Fibroblast of upper back skin (primary cell): ENCODE measurements at places on chromosomes 1 and 21.

- DNase-seq: no peak
Measured at GRCh38 chr1:211619033-211619996, 40.4 kb upstream of the SLC30A1 start.

GRCh38 chr1:178864326-178864725 lies 6.6 kb downstream of the ANGPTL1 start:
- DNase-seq: no peak

DNA sequence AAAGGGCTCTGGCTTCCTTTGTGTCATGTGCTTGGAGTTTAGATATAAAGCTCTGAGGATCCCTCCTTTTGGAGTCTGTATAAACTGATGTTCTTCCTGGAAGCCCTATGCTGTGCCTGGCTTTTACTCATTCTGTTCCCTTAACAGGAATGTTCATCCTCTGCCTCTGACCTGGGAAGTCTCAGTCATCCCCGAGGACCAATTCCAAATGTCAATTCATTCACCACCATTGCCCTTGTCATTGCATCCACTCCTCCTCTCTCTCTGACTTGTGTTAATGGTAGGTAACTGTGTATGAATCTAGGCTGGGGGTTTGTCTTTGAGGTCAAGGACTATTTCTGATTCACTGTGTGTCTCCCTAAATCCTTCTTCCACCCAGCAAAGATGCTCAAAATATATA lies 204.2 kb upstream of the CAMK1G start:
- DNase-seq: no peak

- no peak for DNase-seq
Measured at GRCh38 chr1:224192082-224192788, 9.2 kb downstream of the DEGS1 start.

DNA sequence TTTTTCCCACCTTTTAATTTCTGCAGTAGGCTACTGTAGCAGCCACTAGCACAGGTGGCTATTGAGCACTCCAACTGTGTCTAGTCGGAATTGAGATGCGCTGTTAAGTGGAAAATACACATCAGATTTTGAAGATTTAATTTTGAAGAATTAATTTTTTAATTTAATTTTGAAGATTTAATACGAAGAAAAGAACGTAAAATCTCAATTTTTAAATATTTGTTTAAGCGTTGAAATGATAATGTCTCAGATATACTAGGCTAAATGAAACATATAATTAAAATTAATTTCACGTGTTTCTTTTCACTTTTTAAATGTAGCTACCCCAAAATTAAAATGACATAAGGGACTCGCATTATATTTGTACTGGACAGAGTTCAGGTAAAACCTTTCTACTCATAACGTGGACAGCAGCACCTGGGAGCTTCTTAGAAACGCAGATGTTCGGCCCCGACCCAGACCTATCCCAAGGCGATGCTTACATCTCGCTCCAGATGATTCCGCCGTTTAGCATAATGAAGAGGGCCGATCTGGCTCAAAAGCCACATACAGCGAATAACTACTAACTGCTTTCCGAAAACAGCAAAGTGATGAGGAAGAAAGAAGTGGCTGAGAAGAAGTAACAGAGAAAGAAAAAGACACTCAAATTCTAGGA lies 717 bp downstream of the CRYZL1 start:
- DNase-seq: peak; percentile 10

- DNase-seq: no peak
Measured at GRCh38 chr1:225862581-225862950, 19.6 kb downstream of the TMEM63A start.

GRCh38 chr1:69497441-69498221 lies 70.1 kb upstream of the LRRC7 start:
- DNase-seq: no peak

GRCh38 chr1:51324251-51325010 lies 5.9 kb downstream of the TTC39A start:
- DNase-seq: no peak

DNA sequence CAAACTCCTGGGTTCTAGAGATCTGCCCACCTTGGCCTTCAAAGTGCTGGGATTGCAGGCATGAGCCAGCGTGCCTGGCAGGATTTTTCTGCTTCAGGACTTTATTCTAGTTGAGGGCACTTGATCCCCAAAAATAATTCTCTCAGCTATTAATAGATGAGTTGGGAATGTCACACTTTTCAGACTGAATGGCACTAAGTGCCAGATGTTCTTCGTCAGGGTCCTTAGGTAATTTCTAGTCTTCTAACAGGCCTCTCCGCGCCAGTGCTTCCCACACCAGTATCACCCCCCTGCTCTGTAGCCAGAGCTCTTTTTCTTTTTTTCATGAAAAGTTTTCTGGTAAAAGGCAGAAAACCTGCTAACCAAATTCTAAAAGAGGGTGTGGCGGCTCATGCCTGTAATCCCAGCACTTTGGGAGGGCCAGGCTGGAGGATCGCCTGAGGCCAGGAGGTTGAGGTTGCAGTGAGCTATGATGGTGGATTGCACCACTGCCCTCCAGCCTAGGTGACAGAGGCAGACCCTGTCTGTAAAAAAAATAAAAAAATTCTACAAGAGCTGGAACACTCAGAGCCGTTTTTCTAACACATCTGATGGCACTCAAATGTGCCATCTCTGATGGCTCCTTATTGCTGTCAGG lies 6.1 kb upstream of the SARS1 start:
- no peak for DNase-seq

DNA sequence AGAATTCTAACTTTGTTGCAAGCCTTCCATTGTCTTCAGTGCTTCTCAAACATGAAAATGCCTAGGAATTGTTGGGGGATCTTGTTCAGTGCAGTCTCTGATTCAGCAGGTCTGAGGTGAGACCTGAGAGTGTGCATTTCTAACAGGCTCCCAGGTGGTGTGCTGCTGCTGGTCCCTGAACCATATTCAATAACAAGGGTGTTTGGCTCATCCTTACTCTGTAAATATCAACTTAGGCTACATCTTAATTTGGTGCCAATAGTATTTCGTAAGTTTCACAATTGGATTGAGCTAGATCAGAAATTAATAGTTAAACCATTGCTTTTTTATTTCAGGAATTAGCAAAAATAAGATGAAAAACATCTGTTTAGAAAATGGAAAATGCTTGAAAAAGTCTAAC lies 59.1 kb upstream of the GPR88 start:
- no peak for DNase-seq

- DNase-seq: no peak
Measured at GRCh38 chr21:41318218-41318617, 1.6 kb downstream of the FAM3B start.

GRCh38 chr1:233904633-233905415 lies at the start of gene SLC35F3:
TSS of gene SLC35F3 (plus strand) at chr1:233904676.
- DNase-seq: peak; percentile 34

DNA sequence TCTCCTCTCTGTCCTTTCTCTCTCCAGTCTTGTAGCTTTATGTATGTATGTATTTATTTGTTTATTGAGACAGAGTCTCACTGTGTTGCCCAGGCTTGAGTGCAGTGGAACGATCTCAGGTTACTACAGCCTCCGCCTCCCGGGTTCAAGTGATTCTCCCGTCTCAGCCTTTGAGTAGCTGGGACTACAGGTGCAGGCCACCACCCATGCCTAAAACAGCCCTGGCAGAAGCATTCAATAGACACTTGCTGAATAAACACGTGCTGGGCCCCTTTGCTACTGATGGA lies 2.5 kb downstream of the KIAA2013 start:
- DNase-seq: no peak

DNA sequence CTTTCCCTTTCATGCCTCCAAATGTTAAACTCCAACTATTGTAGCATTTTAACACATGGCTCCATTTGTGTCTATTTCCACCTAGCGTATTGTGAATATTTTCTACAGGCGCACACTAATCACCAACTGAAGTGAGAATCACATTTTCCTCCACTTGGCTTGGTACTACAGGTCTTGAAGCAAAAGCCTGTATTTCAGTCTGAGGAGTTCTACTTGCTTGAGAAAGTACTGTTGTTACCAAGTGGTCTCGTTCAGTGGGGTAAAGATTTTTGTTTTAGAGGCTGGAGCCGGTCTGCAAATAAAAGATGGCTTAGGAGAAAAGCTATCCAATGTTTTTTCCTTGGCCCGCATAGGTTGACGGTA lies 550 bp upstream of the PTBP2 start:
- no peak for DNase-seq

GRCh38 chr1:151130987-151131586 lies 15.3 kb downstream of the SEMA6C start:
- DNase-seq: peak; percentile 89

DNA sequence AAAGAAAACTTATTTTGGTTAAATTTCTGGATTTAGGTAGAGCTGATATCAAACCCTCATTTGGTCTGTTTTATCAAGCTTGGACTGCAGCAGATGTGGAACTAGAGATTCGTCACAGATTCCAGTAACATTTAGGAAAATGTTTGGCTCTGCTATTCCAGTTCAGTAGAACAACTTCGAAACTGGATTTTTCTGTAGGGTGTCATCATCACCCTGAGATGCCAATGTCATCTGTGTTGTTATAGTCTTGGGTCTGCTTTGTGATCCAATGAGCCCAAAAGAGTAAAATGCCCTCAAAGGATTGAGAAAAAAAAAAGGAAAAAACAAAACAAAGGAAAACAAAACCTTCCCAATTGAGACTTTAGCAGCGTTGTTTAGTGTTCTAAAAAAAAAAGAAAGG lies 55.4 kb downstream of the LAMC2 start:
- peak; percentile 32 for DNase-seq

- DNase-seq: peak; percentile 62
Measured at GRCh38 chr1:89739013-89739843, 81.6 kb upstream of the LRRC8D start.

DNA sequence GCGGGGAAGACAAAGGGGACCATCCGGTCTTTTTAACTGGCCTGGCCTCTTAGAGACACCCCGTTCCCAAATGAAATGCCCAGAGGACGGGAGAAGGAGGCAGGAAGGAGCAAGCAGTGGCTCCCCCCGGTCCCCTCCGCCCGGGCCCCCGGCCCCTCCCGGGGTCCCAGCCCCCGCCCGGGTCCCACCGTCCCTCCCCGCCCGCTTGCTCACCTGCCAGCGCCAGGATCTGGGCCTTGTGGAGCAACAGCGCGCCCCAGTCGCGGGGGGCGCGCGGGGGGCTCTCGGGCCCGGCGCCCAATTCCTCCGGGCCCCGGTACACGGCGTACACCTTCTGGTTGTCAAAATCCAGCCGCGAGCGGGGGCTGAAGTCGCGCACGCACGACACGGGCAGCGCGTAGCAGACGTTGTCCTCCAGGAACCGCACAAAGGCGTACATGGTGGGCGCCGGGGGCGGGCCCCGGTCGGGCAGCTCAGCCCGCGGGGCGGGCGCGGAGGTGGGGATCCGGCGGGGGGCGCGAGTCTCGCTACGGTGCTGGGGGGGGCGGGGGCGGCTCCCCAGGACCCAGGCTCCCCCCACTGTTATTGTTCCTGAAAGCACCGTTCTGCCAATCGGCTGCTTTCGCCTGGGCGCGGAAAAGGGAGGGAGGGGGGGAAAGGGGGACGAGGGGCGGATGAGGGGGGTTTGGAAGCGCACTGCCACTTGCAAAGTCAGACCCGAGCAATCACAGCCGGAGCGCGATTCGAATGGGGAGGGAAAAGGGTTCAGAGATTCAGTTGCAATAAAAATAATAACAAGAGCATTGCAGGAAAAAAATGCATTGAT lies at the start of gene BEND5:
Gene BEND5, minus strand, starts transcription at position 499 of the 826 bp plus-strand sequence. Its CDS starts 60 bp downstream, at position 439.
- DNase-seq: peak; percentile 62

GRCh38 chr1:44831516-44831915 lies 11.5 kb downstream of the PTCH2 start:
- no peak for DNase-seq

GRCh38 chr1:40038697-40039096 lies 1.8 kb upstream of the CAP1 start:
- no peak for DNase-seq

DNA sequence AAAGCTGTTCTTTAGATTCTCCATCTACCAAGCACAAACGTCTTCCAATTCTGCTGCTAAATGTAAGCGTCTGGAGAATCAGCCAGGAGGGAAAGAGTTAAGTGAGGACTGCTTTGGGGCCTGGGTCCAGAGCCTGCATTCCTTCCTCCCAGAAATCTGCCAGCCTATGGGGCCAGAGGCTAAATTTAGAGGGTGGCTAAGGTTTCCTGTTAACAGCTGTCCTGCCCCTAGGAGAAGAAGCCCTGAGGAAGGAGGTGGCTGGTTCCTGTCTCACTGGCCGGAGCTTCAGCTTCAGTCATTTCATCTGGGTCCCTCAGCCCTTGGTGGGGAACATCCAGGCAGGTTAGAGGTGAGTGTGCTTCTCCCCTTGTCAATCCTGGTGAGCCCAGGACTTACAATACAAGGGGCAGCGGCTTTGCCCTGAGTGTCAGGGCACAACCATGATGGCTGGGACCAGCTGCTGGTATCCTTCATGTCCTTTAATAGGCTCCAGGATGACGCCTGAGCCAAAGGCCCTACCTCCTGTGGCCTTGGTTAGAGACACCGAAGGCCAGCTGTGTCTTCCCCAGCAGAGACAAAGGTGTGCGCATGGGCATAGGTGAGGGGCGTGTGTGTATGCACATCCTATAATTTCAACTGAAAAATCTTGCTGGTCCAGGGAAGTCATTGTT lies at the start of gene STYXL2:
Gene STYXL2, plus strand, starts transcription at position 230 of the 671 bp plus-strand sequence. CDS start 775 bp downstream, outside the sequence.
- no peak for DNase-seq

DNA sequence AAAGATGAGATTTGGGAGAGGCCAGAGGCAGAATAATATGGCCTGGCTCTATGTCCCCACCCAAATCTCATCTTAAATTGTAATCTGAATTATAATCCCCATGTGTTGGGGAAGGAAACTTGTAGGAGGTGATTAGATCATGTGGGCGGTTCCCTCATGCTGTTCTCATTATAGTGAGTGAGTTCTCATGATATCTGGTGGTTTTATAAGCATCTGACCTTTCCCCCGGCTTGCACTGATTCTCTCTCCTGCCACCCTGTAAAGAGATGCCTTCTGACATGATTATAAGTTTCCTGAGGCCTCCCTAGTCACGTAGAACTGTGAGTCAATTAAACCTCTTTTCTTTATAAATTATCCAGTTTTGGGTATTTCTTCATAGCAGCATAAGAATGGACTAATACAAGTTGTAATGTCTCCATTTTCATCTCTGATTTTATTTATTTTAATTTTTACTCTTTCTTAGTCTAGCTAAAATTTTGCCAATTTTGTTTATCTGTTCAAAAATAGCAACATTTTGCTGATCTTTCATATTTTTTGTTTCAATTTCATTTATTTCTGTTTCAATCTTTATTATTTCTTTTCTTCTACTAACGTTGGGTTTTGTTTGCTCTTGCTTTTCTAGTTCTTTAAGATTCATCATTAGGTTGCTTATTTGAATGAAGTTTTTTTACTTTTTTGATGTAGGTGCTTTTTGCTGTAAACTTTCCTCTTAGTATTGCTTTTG lies 67.0 kb upstream of the ZRANB2 start:
- DNase-seq: no peak
